Psoas muscle (tissue), 8 donors: ENCODE measurements at places on chromosomes 12 and 14. TPM values are rescaled to one million over a fixed set of nuclear protein-coding genes. Genes with fewer than 3 reads are reported as not detected.

SMCO2 gene
- total RNA-seq: not detected

DNA sequence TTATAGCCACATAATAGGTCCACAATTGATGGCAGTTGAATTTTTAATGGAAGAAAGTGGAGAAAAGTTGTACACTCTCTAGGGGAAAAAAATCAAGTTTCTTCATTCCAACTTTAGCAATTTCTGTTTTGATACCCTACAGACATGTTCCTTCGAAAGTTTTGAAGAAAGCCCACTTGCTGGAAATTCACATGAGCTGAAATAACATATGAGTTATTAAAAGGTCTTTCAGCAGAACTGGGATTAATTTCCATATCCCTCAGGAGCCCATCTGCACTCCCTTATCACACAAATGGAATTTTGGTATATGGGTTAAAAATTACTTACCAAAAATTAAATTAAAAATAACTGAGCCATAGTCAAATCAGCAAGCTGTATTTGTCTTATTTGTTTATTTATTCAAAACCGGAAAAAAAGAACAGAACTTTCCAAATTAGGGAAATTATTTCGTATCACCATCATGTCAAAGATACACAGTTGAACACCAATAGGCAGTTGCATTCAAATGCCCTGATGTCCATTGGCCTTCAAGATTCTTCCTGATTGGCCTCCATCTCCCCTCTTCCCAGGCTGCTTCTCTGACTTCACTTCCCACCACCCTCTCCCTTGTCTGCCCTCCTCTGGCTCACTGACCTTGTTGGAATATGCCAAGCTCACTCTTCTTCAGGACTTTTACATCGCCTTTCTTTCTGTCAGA is 445.5 kb downstream of the EGLN3 start:
- no peak for DNase-seq

PAH gene
- not detected for total RNA-seq

- no peak for DNase-seq
Observed at GRCh38 chr12:41919526-41920261, 225.0 kb downstream of the GXYLT1 start.

DNA sequence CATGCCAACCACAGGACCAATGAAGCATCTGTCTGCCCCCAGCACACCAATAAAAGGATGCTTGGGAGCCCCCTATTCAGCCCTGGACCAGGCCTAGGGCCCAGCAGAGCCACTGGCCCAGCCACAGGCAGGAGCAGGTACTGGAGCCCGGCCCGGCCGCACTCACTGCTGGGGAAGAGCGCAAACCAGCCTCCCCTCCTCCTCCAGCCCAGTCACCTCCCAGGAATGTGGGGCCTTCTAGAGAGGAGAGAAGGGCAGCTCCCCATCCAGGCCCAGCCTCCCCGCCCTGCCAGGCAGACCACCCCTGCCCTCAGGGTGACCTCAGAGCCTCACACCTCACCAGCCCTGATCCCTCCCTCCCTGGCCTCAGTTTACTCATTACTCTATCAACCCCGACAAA is 56.2 kb downstream of the CCNK start:
- no peak for DNase-seq

DNA sequence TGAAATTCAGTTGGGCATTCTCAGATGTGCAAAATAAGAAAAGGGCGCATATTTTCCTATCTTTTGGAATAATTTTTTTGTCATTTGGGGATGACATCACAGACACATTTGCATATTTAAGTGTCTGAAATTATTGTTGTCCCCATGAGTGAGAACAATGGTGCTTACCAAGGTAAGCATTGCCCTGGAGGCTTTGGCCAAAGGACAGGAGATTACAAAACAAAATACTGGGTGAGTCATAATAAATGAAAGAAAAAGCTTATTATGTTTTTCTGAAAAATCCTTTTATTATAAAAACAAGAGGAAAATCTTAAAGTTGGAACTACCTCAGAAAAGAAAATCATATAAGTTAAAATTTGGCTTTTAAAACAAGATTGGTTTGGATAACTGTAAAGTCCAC is 254.9 kb downstream of the BTG1 start:
- DNase-seq: no peak
